ENCODE measurements at places on chromosomes 1 and 21. TPM values are rescaled to one million over a fixed set of nuclear protein-coding genes. Genes with fewer than 3 reads are reported as not detected.
A peak's percentile ranks its signal among the peaks of the same experiment; 100 is the strongest.

- DNase-seq: no peak
Observed at GRCh38 chr1:183027791-183028190, 4.6 kb downstream of the LAMC1 start.

The BATF3 gene
- 7.9 TPM for total RNA-seq

GRCh38 chr1:147771226-147772125, 11.1 kb upstream of the GJA5 start:
- no peak for DNase-seq

DNA sequence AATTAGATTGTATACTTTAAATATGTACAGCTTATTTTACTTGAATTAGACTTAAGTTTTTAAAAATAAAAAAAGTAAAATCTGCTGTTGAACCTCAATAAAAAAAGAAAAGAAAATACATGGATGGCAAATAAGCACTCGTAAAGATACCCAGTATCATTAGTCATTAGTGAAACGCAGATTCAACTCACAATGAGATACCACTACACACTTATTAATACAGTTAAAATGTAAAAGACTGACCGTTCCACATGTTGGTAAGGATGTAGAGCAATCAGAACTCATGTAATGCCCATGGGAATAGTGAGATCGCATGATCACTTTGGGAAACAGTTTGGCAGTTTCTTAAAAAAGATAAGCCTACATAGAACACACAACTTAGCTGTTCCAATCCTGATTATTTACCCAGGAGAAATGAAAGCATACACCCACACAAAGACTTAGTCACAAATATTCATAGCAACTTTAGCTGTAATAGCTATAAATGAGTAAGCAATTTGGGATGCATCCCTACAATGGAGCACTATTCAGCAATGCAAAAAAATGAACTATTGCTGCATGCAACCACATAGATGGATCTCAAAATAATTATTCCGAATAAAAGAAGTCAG, 7.3 kb downstream of the SH2D1B start:
- no peak for DNase-seq

DNA sequence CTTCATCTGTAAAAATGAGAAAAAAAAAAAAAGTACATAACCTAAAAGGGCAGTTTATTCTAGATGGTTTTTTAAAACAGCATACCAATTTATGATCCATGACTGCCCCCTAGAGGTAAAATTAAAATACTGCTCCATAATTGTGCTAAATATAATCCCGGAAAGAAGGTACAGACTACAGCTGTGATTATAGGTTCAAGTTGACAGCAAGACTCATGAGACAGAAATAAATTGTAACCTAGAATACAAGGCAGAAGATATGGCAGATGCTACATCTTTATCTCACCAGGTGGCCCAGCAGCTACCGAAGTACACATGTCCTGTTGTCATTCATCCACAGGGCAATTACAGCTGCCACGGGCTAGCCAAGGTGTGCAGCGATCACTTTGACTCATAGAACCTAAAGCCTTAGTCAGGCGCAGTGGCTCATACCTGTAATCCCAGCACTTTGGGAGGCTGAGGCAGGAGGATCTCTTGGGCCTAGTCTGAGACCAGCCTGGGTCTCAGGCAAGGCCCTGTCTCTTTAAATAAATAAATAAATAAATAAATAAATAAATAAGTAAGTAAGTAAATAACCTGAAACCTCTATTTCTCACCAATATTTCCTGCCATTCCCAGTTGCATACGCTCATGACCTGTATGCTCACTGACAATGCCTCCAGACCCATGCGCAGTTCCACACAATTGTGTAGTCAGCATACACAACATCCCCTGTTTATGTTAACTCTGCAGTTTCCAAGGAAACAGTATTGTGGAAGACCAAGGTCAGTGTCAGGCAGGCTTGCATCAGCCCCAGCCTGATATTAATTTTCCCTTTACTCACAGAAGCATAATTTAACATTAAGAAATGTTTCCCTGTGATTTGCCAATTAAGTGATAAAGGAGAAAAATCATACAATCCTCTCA, 18.3 kb upstream of the PPIE start:
- peak; percentile 40 for DNase-seq

DNA sequence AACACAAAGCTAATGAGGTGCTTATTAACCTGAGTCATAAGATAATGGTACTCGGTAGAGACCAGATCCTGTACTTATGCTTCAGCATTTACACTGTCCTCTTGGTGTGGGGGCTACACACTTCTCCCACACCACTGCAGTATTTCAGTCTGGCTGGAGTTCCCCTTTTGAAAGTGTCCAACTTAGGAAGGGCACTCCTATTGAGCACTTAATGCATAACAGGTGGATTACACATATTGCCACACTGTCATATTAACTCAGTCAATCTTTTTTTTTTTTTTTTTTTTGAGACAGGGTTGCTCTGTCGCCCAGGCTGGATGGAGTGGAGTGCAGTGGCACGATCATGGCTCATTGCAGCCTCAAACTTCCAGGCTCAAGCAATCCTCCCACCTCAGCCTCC, 1.5 kb downstream of the GPATCH4 start:
- DNase-seq: no peak

The C1orf210 gene
- 2.2 TPM for total RNA-seq

DNA sequence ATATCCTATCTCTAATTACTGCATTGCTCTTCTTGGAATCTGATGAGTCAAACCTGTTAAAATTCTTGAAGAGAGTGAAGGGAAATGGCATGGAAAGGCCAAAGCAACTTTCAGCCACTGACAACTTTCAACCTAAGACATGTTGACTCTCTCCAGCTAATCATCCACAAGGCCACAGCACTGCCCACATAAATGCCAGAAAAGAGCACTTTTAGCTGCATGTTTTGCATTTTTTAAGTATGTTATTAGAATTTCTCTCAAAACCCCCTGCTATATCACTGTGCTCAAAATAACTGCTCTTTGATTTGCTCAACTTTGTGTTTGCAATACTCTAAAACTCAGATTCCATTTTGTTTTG, 352.5 kb downstream of the ADGRL2 start:
- no peak for DNase-seq

DNA sequence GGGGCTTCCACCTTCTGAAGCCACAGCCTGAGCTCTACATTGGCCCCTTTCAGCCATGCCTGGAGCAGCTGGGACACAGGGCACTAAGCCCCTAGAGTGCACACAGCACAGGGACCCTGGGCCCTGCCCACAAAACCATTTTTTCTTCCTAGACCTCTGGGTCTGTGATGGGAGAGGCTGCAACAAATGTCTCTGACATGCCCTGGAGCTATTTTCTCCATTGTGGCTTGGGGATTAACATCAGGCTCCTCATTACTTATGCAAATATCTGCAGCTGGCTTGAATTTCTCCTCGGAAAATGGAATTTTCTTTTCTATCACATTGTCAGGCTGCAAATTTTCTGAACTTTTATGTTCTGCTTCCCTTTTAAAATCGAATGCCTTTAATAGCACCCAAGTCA, 795.7 kb downstream of the LTN1 start:
- DNase-seq: no peak

DNA sequence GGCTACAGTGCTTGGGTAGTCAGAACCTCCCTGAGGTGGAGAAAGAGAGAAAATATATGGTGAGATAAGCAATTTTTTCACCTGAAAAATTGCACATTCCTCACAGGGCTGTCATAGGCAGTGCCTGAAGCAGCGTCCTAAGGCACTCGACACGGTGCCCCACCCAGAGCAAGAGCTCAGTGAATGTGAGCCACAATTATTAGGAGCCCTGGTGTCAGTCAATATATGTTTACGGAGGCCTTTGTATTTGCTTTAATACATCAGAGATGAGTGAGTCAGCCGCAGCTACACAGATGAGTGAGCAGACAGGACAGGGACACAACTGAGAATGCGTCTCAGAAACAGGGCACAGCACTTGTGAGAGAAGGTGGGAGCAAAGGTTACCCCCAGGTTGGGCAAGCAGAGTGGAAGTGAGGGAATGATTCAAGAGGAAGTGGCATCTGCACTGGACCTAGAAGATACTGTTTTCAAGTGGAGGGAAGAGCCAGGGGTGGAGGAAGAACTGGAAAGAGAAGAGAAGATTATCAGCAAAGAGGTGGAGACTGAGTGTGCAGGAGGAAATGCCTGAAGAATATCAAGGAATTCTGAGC, 5.2 kb upstream of the PIGC start:
- no peak for DNase-seq
